GM03348 (cell line): ENCODE measurements at places on chromosomes 6 and 20.

GRCh38 chr20:32563311-32564272, 21.5 kb downstream of the NOL4L start:
- DNase-seq = no peak

- DNase-seq = peak; percentile 87
Measured at GRCh38 chr20:63775096-63775978, 35.8 kb downstream of the SLC2A4RG start.

GRCh38 chr6:13277231-13277630, 51.1 kb downstream of the TBC1D7 start:
- DNase-seq = no peak

- no peak for DNase-seq
Measured at GRCh38 chr20:58596244-58596643, 54.8 kb upstream of the STX16 start.

DNA sequence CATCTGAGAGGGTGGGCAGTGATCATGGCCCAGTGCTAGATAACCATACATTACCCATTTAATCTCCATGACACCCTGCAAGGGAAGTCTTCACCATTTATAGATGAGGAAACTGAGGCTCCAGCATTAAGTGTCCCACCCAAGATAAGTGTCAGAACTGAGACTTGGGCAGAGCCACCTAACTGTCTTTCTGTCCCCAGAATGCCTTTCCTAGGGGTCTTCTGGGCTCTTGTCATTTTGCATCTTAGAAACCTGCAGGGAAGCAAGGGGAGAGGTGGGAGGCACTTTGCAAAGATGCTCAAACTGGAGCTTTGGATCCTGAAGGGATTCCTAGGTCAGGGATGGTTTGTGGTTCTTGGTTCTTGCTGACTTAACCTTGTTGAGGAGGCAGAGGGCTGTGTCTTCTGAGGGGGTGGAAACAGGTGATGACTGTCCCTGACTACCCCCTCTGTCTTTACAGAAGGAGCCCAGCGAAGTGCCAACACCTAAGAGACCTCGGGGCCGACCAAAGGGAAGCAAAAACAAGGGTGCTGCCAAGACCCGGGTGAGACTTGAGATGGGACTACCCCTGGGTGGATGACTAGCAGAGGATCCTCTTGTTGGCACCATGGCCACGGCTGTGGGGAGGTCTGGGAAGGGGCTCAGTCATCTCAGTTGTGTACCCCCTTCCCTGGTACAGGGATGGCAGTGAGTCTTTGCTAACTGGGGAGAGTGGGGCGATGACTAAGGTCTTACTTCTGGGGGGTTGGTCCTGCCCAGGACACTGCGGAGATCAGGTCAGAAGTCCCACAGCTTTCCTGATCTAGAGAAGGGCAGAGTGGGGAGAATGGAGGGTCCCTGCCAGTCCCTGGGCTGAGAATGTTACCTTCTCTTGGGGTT, 5.8 kb downstream of the HMGA1 start:
- no peak for DNase-seq

- no peak for DNase-seq
Measured at GRCh38 chr6:51387907-51388306, 569.2 kb downstream of the TFAP2B start.

DNA sequence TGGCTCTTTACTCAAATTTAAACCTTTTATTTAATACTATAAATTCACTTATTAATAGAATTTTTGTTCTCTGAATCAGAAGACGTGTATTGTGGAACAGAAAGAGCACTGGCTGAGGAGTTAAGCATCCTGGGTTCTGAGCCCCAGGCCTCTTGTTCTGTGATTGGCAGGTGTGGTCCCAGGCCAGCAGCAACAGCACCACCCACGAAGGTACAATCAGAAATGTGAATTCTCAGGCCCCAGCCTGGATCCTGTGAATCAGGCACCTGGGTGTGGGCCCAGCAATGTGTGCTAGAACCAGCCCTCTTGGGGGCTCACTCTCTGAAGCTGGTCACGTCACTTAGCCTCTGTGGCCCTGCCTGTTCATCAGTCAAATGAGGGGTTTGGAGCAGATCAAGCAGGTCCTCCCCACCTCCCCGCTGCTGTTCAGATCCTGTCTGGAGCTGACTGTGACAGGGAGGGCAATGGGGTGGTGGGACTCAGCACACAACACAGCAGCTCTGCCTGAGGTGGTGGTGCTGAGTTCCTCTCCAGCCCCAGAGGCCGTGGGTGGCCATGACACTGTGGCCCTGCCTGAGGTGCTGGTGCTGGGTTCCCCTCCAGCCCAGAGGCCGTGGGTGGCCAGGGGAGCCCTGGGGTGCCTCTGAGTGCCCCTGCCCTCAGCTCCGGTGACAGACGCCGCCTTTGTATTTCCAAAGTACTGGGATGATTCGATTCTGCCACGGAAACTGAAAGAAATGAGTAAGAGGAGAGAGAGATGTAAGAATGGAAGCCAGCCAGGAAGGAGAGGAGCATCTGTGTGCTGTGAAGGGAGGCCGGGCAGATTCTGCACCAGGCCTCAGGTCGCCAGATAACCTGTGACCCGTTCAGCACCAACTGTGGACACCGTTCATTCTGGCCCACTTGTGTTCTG, 41.6 kb upstream of the FRMD1 start:
- no peak for DNase-seq

GRCh38 chr6:154653385-154653784, 79.8 kb upstream of the SCAF8 start:
- peak; percentile 13 for DNase-seq

- no peak for DNase-seq
Measured at GRCh38 chr20:43925215-43925614, 10.6 kb downstream of the TOX2 start.

- DNase-seq = no peak
Measured at GRCh38 chr20:61562491-61562890, 310.4 kb downstream of the CDH4 start.

- no peak for DNase-seq
Measured at GRCh38 chr20:44296011-44296410, 15.0 kb downstream of the FITM2 start.

- DNase-seq = no peak
Measured at GRCh38 chr20:56795492-56795891, 166.4 kb downstream of the TFAP2C start.

DNA sequence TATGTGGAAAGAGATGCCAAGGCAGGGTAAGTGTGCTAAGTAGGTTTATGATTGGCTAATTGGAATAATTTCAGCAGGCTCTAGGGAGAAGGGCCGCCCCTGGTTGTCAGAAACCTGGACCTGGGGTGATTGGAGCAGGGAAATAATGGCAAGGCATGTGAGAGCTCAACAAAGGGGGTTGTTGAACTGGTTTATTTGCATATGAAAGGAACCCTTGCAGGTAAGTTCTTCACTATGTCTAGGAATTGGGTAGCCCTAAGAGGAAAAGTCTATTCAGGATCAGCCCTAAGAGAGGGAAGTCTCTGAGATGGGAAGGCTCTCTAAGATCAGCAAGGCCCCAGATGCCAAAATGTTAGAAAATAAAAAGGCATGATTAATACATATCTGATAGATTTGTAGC, 175.4 kb upstream of the PRND start:
- no peak for DNase-seq

DNA sequence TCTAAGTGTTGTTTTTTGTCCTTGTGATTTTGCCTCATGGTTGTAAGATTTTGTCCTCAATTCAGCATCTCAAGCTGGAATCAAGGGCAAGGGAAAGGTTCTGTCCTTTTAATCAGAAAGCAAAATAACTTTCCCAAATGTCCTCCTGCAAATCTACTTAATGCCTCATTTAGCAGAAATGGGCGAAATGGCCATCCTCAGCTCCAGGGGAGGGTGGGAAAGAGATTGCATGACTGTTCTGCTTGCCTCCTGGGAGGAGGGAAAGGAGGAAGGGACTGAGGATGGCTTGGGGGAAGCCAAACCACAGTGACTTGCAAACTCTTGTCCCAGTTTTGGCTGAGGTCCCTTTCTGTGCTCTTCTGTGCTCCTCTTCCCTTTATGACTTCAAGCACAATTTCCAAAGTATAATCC, 43.4 kb downstream of the TNFAIP3 start:
- DNase-seq = no peak

DNA sequence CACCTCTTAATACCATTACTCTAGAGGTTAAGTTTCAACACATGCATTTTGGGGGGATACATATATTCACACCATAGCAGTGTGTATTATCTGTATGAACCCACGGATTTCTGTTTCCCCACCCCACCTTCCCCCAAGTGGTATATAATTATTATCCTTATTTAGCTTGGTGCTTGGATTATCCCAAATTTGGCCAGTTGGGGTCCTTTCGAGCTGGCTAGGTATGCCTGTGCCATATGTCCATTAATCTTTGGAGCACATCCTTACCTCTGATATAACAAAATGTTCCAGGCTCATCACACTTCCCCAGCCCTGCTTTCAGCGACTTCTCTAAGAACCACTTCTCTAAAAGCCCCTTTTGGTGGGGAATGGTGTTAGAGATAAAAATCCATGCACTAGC, 118.7 kb upstream of the MLIP start:
- DNase-seq = no peak

DNA sequence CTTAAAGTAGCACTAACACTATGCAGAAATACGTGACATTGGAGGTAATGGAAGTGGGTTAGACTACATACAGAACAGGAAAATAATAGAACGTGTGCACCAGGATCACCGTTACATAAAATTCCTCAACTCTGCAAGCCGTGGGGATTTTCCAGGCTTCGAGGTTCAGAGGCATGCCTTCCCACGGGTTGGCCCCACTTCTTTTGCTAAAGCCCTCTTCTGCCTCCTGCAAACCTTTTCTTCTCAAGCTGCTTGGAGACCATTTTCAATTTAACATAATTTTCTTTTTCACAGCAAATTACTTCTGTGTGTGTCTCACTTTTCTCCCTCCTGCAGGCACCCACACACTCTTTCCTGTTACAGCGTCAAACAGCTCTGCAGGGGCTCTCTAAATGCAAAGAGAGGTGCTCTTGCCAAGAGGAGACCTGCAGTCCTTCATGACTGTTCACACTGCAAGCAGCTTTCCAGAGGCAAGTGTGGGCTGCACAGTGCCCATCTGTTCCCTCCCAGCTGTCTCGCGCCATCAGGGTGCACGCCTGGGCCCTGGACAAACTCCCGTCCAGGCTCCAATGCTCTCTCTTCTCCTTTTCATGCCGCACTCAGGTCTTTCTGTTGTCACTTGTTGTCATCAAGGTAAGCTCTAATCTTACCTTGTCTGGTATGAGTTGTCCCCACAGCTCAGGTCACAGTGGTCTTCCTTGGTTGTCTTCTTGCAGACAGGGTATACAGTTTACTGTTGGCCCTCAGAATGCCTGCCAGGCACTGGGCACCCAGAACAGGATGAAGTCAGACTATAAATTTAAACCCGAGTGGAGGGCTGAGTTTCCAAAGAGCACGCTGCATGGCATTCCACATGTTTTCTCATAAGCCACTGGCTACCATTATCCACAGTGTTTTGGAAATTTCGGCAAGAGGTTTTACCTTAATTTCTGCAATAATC, 164.8 kb upstream of the GGTLC1 start:
- DNase-seq = no peak

DNA sequence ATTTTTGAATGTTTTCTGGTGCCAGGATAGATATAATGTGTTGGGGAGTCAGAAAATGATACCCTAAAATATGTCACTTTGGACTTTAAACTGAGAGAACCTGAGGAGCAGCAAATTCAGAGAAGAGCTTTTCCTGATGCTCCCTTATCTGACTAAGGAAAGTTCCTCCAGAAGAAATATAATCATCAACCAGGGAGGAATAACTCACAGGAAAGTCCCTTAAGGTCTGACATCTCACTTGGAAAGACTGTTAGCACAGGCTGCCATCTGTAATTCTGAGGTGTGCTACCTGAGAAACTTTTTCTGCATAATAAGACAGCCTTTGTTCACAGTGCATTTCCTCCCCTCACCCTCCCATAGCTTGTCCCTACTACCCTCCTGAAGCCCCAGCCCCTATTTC, 218.6 kb downstream of the SYNE1 start:
- no peak for DNase-seq

GRCh38 chr20:5987383-5987782, 36.9 kb downstream of the MCM8 start:
- DNase-seq = no peak

DNA sequence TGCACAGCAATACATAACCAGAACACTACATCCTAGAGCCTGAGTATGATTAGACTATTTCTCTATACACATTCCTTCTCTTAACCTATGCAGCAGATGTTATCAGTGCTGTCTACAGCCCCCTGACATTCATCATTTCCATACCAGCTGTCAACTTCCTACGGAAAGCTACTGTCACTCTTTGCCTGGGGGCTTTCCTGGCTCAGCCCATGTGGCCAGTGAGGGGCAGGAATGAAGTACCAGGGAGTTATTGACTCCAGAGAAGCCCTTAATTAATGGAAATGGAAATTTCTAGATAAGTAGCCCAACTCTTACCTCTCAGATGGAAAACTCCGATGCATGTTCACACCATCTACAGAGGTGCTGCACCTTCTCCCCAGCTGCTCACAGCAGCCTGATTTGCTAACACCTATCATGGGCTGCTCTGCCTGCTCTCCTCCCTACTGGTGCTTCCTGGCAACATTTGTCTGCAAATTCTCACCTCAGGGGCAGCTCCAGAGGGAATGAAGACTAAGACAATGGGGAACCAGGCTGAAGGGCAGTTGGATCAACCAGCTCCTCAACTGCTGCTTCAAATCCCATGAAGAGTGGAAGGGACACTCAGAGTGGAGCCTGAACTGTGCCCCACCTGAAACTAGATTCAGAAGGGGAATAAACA, 59.6 kb downstream of the LINC00237 start:
- DNase-seq = no peak

GRCh38 chr6:152136449-152136825, 329.0 kb downstream of the ESR1 start:
- DNase-seq = no peak

- no peak for DNase-seq
Measured at GRCh38 chr20:6888736-6889395, 121.4 kb downstream of the BMP2 start.
